ENCODE measurements at places on chromosomes 11 and 22.
A peak's percentile ranks its signal among the peaks of the same experiment; 100 is the strongest.

DNA sequence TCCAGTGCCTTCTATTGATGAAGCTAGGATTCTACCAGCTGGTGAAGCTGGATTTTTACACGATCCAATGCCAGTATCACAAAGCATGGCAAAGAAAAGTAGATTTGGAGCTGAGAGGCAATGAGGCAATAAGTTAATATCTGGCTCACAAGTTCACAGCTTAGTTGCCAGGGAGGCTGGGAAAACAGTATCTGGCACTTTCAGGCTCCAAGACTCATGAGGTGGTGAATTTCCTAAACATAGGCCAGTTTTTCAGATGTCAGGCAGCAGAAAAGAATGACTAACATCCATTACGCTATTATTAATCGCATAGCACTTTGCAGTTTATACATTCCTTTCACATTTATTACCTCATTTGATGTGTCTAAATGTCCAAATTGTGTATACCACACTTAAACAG, 122.7 kb downstream of the GRIA4 start:
- H3K4me3 ChIP-seq = no peak overlapping the region
- H3K27ac ChIP-seq = no peak overlapping the region
- H3K27me3 ChIP-seq = no peaks in the 10 kb centered on the region
- no peaks in the 10 kb centered on the region for H3K4me1 ChIP-seq

- no peaks in the 10 kb centered on the region for H3K27me3 ChIP-seq
- no peak for DNase-seq
These were observed 15.4 kb downstream of the DERL3 start for GRCh38 chr22:23823331-23823791.

DNA sequence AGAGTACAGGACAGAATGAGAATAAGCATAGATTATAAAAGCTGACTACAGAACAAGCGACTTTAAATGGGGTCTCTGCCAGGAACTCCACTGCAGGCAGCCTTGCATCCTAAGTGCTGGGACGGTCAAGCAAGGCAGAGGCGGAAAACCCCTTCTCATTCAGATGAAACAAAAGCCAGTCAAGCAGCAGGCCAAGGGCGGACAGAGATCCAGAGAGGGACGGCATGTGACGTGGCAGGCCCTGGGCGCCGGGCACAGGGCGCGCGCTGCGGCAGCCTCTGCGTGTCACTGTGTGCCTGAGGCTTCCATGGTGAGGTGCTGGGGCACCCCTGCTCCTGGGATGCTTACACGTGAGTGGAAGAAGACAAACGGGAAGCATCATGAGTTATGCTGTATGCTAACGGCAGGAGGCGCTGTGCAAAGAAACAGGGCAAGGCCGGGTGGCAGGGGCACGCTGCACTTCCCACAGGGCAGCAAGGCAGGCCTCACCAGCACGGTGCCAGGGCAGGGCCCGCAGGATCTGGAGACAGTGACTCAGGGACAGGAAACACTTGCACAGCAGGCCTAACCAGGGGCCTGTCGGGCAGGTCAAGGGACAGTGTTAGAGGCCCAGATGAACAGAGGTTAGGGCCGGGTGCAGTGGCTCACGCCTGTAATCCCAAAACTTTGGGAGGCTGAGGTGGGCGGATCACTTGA, 6.2 kb downstream of the TOLLIP start:
- peaks cover 46% of the 10 kb centered on the region for H3K4me1 ChIP-seq
- no peaks in the 10 kb centered on the region for H3K36me3 ChIP-seq
- no peaks in the 10 kb centered on the region for H3K27me3 ChIP-seq
- DNase-seq = peak; percentile 49

GRCh38 chr11:34790620-34791019, 125.6 kb downstream of the APIP start:
- peak overlapping the region; percentile 51 for H3K27ac ChIP-seq
- H3K36me3 ChIP-seq = no peaks in the 10 kb centered on the region
- no peak overlapping the region for H3K4me3 ChIP-seq

- no peaks in the 10 kb centered on the region for H3K27me3 ChIP-seq
- H3K4me1 ChIP-seq = peaks cover 32% of the 10 kb centered on the region
- peak overlapping the region; percentile 80 for H3K27ac ChIP-seq
- no peaks in the 10 kb centered on the region for H3K36me3 ChIP-seq
These were observed 8.7 kb downstream of the PRR5 start for GRCh38 chr22:44710474-44711240.

- no peak overlapping the region for H3K27ac ChIP-seq
- no peak overlapping the region for H3K4me3 ChIP-seq
- H3K27me3 ChIP-seq = no peaks in the 10 kb centered on the region
- no peaks in the 10 kb centered on the region for H3K4me1 ChIP-seq
These were observed 43.0 kb upstream of the CD5 start for GRCh38 chr11:61059260-61059752.

DNA sequence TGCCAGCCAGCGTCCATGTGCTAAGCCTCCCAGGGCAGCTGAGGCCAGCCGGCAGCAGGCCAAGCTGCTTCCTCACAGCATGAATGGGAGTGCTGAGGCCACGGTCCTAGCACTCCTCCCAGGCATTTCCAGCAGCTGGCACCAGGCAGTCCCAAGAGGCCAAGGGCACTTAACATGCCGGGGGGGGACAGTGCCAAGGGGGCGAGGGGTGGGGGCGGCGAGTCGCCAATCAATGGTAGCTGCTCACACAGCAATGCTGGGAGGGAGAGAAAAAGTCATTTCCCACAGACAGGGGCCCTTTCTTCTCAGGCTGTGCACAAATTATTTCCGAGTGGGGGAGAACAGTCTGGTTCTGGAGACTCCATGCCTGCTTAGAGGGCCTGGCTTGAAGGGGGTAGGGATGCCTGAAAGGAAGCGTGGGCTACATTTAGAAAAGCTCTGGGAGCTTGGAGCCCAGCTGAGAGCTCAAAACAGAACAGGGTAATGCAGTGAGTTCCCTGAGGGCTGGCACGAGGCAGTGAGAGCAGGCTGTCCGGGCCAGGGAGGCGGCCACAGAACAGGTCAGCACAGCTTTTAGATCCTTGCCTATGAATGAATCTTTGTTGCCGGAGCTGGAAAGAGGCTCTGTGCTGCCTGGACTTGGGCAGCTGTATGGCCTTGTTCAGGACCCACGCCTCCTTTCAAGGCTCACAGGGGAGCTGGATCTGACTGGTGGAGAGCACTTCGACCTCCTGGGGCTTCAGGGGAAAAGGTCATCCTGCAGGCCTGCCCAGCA, 14.4 kb upstream of the TBC1D10A start:
- H3K4me1 ChIP-seq = no peaks in the 10 kb centered on the region
- no peak overlapping the region for H3K4me3 ChIP-seq
- no peaks in the 10 kb centered on the region for H3K27me3 ChIP-seq
- no peaks in the 10 kb centered on the region for H3K36me3 ChIP-seq
- peak overlapping the region; percentile 2 for H3K27ac ChIP-seq

DNA sequence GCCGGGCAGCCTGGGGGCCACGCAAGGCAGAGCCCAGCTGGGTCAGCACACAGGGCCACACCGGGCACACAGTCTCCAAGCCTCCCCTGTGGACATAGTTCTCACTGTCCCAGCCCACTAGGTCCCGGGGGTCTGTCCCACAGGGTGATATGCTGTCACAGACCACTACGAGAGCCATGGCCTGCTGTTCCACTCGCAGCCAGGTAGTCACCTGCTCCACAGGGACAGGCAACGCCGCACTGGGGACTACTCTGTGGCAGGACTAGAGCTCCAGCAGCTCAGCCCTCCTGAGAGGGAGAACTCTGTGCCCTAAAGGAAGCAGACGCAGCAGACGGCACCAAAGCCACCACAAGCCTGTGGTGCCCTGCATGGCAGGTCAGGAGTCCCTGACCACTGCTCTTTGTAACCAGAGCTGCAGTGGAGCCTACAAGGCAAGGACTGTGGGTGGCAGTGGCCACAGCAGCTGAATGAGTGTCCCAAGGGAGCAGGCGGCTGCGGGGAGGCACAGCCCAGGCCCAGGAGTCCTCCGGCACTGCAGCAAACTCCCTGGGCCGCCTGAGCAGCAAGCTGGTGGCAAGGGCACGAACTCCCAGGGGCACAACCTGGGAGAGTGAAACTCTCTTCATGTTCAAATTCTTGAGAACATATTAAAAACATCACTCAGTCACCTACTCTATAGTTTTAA, 171.2 kb upstream of the GRK3 start:
- H3K36me3 ChIP-seq = no peaks in the 10 kb centered on the region
- no peaks in the 10 kb centered on the region for H3K27me3 ChIP-seq
- DNase-seq = no peak
- H3K4me3 ChIP-seq = no peak overlapping the region
- no peak overlapping the region for H3K27ac ChIP-seq

- no peak overlapping the region for H3K4me3 ChIP-seq
- peaks cover 11% of the 10 kb centered on the region for H3K27me3 ChIP-seq
- no peaks in the 10 kb centered on the region for H3K36me3 ChIP-seq
- H3K27ac ChIP-seq = no peak overlapping the region
- peak; percentile 39 for DNase-seq
These were observed 56.8 kb downstream of the ELFN2 start for GRCh38 chr22:37370306-37370979.

GRCh38 chr11:77590194-77590782, 535 bp downstream of the AQP11 start:
- peaks cover 11% of the 10 kb centered on the region for H3K4me1 ChIP-seq
- peak; percentile 57 for DNase-seq
- H3K36me3 ChIP-seq = no peaks in the 10 kb centered on the region
- H3K4me3 ChIP-seq = peak overlapping the region; percentile 35
- peak overlapping the region; percentile 94 for H3K27ac ChIP-seq

DNA sequence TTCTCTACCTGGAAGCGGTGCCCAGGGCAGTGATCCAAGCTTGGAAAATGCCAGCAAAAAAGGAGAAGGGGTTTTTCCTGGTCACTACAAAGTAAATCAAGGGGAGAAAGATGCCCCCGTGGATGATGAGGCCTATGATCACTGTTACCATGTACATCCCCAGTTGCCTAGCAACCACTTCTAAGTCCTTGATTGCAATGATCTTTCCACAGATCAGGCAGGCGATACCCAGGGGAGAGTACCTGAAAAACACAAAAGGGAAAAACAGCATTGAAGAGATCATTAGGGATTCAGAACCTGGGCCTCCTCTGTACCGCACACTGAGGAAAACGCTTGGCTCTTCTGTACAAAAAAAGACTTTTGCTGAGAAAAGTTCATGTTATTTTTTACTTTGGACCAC, 127.1 kb downstream of the SLC1A2 start:
- H3K27ac ChIP-seq = no peak overlapping the region
- no peaks in the 10 kb centered on the region for H3K36me3 ChIP-seq
- H3K4me3 ChIP-seq = no peak overlapping the region
- no peaks in the 10 kb centered on the region for H3K27me3 ChIP-seq

GRCh38 chr11:66548041-66548440, 1.3 kb downstream of the ACTN3 start:
- peaks cover 14% of the 10 kb centered on the region for H3K4me1 ChIP-seq
- DNase-seq = no peak
- no peak overlapping the region for H3K4me3 ChIP-seq
- H3K36me3 ChIP-seq = no peaks in the 10 kb centered on the region
- H3K27me3 ChIP-seq = peaks cover 11% of the 10 kb centered on the region
- no peak overlapping the region for H3K27ac ChIP-seq

GRCh38 chr22:50314455-50315288, 7.2 kb upstream of the PLXNB2 start:
- H3K4me1 ChIP-seq = peaks cover 15% of the 10 kb centered on the region
- no peaks in the 10 kb centered on the region for H3K27me3 ChIP-seq
- DNase-seq = peak; percentile 89
- H3K36me3 ChIP-seq = no peaks in the 10 kb centered on the region
- no peak overlapping the region for H3K4me3 ChIP-seq
- peak overlapping the region; percentile 73 for H3K27ac ChIP-seq

Measured in transverse colon (tissue), 4 donors.